ENCODE measurements at places on chromosomes 5 and 9.

DNA sequence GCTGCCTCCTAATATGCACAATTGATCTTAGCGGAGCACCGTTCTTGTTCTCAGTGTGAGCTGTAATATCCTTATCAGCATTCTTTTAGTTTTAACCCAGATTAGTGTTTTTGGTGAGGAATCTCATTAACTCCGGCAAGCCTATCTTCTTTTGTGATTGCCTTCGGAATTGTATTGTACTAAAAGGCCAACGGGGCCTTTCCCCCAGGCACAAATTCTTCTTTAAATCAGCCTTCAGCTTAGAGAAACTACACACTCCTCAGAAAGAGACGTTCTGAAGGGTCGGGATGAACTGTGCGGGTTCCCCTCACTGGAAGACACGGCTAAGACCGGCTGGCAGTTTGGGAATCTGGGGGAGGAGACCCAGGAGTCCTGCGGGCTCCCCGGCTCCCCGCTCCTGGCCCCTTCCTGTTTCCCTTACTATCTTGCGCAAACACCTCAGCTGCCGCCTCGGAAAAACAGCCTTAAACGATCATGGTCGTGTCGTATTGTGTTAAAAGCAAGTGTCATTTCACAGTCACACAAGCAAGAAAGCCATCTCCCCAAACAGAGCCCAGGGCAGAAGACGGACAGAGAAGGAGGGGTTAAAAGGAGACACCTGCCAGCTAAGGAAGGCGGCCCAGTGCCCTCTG lies 353.1 kb upstream of the IRX2 start:
- DNase-seq: no peak

- no peak for DNase-seq
These were observed 264.7 kb upstream of the CCNG1 start for GRCh38 chr5:163172540-163173338.

DNA sequence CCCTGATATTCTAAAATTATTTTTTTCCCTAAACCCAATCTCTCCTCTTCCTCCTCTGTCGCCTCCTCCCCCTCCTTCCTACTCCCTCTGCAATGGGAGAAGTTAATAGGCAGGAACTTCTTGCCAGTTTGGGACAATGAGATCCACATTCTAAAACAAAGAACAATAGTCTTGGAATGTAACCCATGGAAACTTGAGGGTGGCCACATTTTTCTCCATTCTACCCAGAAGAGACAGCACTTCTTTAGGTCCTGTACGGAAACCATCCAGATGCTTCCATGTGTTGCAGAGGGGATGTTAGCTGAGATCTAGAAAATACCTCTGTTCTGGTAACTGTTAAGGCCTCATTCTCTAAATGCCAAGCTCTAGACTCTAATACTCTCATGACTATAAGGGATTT lies 10.0 kb downstream of the SPARC start:
- no peak for DNase-seq

DNA sequence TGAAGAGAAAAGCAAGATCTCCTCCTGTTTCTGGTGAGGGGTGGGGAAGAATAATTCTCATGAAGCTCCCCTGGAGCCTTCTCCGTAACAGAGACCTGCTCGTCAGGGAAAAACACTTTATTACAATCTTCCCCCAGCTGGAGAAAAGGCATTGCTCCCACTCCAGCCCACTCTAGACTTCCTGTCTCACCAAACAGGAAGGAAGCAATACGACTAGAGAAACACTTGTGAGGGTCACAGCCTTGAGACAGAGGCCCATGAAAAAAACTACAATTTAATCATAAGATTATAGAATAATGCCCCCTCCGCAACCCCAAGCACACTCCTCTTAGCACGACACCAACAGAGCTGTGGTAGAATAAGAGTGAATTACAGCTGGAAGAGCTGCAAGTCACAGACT lies 197.2 kb upstream of the S1PR3 start:
- DNase-seq: no peak

- no peak for DNase-seq
These were observed 22.6 kb upstream of the CTNNAL1 start for GRCh38 chr9:109035684-109036423.

DNA sequence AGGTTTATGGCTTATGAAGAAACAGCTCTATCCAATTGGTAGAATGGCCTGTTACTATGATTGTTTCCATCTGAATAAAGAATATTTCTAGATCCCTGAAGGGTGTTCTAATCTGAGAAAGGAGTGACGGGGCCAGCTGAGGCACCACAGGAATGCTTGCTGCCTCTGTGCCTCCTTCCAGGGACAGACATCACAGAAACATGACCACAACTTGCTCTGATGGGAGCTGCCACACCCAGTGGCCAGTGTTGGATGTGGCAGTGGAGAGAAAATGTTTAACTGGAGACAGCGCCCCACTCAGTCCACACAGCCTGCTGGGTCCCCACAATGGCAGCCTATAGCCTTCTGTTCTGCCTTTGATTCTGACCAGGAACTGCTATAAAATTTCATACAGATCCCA lies 38.6 kb upstream of the TESK1 start:
- DNase-seq: no peak

DNA sequence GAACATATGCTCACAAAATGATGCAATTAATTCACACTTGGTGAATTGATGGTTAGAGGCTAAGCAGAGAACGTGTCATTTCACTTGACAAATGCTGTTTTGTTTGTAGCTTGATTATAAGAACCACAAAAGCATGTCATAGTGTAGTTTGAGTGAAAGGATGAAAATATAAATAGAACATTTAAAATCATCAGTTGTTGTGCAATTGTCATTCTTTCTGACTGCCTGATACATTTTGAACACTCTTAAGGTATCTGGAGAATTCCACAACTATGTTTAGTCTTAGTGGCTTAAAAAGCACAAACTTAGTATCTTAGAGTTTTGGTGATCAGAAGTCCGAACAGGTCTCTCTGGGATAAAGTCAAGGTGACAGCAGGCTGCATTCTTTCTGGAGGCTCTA lies 129.4 kb downstream of the BASP1 start:
- no peak for DNase-seq

DNA sequence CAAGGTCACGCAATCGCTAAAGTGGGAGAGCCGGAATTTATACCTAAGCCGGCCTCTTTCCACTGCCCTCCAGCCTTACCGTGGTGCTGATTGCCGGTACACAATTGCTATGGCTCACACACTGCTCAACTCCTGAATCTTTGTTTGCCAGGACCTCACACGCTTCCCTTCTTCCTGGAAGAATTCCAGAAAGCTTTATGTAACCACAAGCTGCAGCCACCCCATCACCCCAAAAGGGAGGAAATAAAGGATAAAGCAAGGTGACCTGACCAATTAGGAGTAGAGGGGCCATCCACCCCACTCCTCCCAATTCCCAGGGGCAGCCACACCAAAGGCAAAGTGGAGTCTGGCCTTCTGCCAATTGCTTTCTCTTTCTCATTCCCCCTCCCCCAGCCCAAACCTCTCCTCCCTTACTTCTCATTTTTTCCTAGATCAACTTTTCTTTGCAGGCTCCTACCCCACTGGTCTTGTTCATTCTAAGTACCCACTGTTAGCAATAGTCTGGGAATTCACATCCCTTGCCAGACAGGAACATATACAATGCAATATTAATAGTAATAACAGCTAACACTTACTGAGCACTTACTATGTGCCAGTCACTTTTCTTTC lies 18.0 kb upstream of the CDC23 start:
- DNase-seq: no peak

- DNase-seq: no peak
These were observed 452.8 kb upstream of the PTGER4 start for GRCh38 chr5:40226906-40227305.

DNA sequence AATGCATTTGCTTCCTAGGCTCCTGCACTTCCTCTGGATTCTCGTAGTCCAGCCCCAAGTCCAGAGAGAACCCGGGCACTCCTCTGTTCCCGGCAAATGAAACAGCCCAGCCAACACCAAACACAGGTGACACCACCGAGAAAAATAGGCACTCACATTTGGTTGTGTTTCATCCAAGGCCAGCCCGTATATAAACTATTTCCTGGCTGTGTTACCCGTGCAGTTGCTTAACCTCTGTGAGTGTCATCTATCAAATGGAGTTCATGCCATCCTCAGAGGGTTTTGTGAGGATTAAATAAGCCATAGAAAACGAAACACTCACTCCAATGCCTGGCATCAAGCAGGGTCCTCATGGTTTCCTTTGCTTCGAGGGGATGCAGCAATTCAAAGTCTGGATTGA lies 115.2 kb downstream of the BOD1 start:
- DNase-seq: no peak

GRCh38 chr9:130839132-130840111 lies 4.4 kb downstream of the ABL1 start:
- DNase-seq: no peak

- DNase-seq: no peak
These were observed 13.1 kb upstream of the SLC12A7 start for GRCh38 chr5:1125030-1125357.

DNA sequence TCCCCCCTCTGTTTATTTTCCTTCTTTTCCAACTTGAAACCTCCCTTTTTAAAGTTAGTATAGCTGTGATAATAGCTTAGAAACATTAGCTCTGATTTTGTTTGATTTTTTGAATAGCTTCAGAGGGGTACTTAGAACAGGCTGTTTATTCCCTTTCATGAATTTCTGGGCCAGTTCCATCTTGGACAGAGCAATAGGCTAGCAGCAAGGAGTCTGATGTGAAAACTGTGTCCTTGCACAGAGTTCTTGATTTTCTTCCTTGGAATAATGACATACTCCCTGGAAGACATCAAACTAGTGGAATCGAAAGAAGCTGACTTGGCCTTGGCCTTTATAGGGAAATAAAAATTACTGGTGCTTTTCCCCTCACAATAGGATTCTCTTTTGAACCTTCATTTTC lies 32.9 kb downstream of the NTRK2 start:
- no peak for DNase-seq

- no peak for DNase-seq
These were observed 507.2 kb downstream of the BNC2 start for GRCh38 chr9:16363073-16363781.

DNA sequence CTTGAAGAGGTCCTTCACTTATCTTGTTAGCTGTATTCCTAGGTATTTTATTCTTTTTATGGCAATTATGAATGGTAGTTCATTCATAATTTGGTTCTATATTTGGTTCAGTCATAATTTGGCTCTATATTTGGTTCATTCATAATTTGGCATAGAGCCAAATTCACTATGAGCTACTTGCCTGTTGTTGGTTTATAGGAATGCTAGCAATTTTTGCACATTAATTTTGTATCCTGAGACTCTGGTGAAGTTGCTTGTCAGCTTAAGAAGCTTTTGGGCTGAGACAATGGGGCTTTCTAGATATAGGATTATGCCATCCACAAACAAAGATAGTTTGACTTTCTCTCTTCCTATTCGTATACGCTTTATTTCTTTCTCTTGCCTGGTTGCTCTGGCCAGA lies 142.2 kb downstream of the PLCXD3 start:
- DNase-seq: no peak

DNA sequence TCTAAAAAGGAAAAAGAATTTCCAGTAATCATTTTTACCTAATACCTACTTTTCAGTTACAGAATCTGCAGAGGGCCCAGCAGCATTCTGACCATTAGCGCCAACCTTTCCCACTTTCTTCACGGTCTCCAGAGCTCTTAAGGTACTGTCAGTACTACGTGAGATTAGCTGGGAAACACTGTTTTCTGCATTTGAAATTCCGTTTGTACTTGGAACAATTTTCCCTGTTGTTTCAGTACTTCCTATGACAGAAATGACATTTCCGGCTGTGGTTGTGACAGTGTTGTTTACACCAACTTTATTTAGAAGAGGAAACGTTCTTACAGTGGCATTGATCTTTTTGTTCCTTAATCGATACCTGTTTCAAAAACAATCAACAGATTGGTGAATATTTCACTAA lies 36.9 kb upstream of the PDCL start:
- no peak for DNase-seq

- no peak for DNase-seq
These were observed 24.3 kb downstream of the SHB start for GRCh38 chr9:38044706-38045105.

DNA sequence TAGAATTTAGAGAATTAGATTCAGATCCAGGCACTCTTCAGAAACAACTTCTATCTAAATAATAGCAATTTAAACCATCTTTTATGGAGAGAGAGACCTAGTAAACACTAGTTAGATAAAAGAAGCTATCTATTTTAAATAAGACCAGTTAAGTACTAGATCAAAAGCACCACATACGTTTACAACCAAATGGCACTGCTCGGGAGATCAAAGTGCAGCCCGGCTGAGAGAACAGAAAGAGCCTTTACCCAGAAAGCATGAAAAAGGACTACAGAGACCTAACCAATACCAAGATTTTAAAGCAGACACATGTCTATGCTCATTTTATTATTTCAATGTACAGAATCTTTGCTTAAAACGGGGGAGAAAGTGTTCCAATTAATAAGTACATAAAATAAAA lies 30.8 kb downstream of the LIX1 start:
- DNase-seq: no peak

DNA sequence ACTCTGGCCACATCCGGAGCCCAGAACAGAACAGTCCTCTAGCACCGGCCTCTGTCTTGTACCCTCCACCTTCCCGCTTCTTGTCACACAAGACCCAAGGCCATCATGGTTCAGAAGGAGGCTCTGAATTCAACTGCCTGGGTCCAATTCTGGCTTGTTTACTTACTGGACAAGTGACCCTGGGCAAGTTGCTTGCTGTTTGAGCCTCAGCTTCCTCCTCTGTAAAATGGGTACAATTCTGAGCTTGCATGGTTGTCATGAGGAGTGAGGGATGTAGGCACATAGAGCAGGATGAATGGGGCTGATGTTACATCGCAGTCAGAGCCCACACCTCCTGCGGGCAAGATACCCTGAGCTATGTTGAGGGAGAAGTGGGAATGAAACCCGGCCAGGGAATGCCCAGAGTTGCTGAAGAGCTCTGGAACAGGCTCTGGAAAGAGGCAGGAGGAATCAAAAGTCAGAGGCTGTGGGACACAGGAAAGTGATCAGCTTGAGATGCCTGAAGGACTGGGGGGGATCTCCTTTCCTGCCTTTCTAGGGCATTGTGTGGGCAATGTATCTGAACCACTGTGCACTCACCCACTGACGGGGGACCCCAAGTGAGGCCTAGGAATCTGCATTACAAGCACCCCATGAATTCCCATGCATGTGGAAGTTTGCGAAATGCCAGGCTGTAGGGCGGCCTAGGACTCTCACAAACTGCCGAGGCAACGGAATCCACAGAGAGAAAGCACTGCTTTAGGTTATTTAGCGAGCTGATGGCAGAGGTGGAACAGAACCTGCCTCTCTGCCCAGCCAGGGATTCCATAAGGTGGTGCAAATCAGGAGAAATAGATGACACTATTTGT lies 29.4 kb upstream of the IL17B start:
- no peak for DNase-seq

- DNase-seq: no peak
These were observed 31.7 kb upstream of the CDH6 start for GRCh38 chr5:31161781-31162181.

- DNase-seq: no peak
These were observed 316.5 kb downstream of the KCTD16 start for GRCh38 chr5:144487207-144487606.

GRCh38 chr5:122195802-122196394 lies 66.6 kb downstream of the ZNF474 start:
- DNase-seq: no peak

All from CD4-positive, alpha-beta T cell treated with Interleukin-21 for 1 hour (primary cell).